ENCODE measurements at places on chromosomes 6 and 20.

DNA sequence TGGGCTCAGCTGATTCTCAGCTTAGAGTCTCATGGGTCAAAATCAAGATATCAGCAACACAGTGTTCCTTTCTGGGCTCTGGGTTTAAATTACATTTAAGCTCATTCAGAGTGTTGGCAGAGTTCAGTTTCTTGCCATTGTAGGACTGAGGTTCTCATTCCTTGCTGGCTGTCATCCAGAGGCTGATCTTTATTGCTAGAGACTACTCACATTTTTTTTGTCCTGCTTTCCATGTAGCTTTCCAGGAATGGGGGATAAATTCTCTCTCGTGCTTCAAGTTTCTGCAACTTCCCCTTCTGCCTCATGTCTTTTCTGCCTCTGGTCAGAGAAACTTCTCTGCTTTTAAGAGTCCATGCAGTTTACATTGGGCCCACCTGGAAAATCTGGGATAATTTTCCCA lies 86.9 kb downstream of the RFX6 start:
- DNase-seq = no peak

DNA sequence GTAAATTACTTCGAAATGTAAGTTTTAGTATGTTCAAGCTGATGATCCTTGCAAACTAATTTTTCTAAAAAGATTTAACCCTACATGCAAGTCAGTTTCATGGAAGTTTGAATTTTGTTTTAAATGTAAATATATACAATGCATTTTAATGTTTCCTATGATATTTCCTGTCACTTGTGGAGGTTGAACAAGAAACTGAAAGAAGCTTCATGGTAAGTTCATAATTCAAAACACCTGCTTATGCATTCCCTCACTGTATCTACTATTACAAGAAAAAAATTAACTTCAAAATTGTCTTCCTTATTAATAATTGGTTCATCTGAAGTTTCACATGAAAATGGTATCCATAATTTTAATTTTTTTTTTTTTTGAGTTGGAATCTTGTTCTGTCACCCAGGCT lies 24.8 kb downstream of the KIF6 start:
- no peak for DNase-seq

DNA sequence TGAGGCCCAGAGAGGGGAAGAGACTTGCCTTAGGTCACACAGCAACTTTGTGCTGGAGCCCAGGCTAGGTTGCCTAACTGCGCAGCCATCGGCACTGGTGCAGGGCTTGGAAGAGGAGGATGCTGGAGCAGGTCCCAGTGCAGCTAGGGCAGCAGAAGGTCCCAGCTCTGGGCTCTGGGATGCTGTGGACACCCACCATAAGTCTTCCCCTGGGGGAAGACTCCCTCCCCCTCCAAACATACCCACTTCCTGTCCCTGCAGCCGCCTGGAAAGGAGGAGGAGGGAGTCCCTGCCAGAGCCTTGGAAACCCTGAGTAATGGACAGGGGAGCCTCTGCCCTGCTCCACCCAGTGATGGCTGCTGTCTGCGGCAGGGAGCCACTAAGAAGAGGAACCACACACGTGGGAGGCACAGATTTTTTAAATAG lies 93.6 kb downstream of the NCR2 start:
- DNase-seq = peak; percentile 18

DNA sequence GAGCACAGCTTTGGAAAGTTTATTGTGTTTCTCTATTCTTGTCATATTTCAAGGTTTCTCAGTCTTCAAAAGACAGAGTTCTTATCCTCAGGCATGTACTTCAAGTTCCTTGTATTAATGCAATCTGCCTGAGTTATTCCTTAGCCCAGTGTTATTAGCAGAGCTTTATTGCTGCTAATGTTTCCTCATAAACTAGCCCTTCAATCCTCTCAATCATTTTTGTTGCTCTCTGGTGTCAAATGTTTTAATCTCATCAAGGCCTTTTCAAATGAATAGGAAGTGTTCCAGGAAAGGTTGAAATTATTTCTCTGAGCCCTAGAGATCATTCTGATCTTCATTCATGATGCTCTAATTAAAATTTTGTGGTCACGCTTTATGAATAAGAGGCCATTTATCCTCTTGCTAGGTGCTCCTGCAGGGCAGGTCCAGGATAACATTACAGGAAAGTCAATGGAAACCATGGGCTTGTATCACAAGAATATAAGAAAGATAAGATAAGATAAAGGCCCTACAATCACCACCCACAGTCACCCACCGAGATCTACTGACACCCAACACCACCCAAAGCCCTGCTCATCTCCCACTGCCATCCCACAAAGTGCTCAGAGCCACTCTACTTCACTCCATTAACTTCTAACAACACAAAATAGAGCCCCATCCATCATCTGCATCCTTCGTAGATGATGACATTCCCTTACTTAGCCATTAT lies 125.9 kb downstream of the COL9A1 start:
- DNase-seq = no peak

- DNase-seq = no peak
These were observed 25.2 kb upstream of the MYLIP start for GRCh38 chr6:16103722-16104121.

- DNase-seq = no peak
These were observed 684.6 kb downstream of the UTRN start for GRCh38 chr6:144969602-144970272.

GRCh38 chr6:3266170-3266569 lies 7.4 kb downstream of the PSMG4 start:
- DNase-seq = no peak

GRCh38 chr6:23797041-23797440 lies 329.0 kb upstream of the NRSN1 start:
- DNase-seq = no peak

DNA sequence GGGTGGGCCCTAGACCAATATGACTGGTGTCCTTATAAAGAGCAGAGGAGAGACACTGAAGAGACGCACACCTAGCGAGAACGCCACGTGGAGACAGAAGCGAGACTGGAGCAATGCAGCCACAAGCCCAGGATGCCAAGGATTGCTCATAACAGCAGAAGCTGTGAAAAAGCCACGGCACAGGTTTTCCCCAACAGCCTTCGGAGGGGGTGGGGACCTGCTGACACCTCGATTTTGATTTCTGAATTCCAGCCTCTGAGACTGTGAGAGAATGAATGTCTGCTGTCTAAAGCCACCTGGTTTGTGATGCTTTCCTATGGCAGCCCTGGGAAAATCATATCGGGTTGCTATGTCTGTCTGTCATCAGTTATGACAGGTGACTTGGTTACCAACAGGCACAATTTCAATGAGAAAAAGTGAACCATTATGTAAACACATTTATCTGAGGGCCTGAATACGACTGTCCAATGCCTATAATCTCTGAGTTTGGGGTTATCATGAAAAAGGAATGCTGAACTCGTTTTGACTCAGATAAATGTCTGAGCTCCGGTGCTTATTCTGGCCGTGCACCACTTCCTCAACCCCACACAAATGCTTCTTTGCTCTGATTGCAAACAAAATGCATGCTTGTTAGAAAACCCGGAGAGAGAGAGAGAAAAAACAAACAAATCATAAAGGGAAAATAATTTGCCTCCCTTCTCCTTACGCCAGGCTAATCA lies 769.7 kb downstream of the PTPRT start:
- no peak for DNase-seq

GRCh38 chr20:31693987-31694661 lies 28.5 kb downstream of the BCL2L1 start:
- DNase-seq = no peak

- no peak for DNase-seq
These were observed 612.3 kb downstream of the UTRN start for GRCh38 chr6:144897441-144897921.

- DNase-seq = no peak
These were observed 1.9 kb downstream of the KLHL32 start for GRCh38 chr6:96926425-96926824.

DNA sequence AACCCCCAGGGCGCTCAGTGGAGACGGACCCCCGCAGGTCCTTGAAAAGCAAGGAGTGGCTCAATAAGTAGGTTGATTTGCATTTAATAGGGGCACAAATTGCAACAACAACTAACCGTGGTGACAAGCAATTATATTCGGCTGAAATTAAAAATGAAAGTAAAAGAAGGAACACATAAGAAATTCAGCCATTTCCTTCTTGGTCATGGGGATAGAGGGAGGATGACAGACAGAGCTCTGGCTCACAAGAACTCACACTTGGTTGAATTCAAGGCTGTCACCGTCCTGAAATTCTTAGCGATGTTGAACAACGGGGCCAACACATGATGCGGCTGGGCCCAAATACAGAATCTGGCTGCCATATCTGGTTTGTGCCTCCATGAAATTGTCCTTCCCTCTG lies 129.0 kb downstream of the EDN3 start:
- no peak for DNase-seq

- DNase-seq = no peak
These were observed 1.1 kb downstream of the FNDC1 start for GRCh38 chr6:159170333-159170672.

- no peak for DNase-seq
These were observed 32.7 kb downstream of the PTPRK start for GRCh38 chr6:128487746-128488145.

DNA sequence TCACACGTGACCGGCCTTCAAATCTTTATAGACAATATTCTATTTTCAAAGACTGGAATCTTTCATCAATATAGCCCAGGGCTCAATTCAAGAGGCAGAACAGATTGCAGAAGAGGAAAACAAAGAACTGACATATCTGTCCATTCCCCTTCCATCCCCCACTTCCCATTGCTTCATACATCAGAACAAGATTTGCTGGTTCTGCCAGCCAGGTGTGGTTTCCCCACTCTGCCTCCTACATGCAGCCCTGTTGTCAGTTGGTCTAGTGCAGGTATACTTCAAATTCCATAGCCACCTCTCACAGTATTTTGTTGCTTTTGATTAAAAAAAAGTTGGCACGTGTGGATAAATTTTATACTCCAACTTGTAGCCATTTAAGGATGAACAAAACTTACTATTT lies 174.9 kb downstream of the CD109 start:
- no peak for DNase-seq

All from Kasumi-1 (cell line).